ENCODE measurements at places on chromosomes 5 and 9.

DNA sequence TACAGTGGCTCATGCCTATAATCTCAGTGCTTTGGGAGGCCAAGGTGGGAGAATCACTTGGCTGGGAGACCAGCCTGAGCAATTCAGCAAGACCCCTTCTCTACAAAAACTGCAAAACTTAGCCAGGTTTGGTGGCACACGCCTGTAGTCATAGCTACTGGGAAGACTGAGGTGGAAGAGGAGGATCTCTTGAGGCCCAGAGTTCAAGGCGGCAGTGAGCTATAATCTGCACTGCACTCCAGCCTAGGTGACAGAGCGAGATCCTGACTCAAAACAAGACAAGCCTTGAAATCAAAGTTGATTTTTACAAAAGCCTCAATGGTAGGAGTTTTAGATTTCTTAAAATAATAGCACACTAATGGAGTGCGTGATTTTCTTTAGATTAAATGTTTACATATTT is 14.6 kb downstream of the UBE2D2 start:
- no peaks in the 10 kb centered on the region for H3K27me3 ChIP-seq
- no peak overlapping the region for H3K4me3 ChIP-seq
- peaks cover 41% of the 10 kb centered on the region for H3K4me1 ChIP-seq
- no peak overlapping the region for H3K27ac ChIP-seq

DNA sequence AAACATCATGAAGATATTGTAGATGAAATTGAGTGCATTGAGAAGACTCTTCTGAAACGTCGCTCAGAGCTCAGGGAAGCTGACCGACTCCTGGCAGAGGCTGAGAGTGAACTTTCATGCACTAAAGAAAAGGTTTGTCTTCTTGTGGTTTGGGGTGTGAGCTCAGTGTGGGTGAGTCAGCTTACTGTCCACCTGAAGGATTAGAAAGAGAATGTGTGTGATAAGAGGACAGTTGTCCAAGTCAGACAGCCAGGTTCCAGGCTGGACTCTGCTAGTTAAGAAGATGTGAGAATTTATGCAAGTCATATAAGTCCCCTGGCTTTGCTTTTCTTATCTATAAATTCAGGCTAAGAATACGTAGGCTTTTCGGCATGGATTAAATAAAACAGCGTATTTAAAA is 46.9 kb downstream of the RAB14 start:
- no peak overlapping the region for H3K4me3 ChIP-seq
- no peak overlapping the region for H3K27ac ChIP-seq
- H3K27me3 ChIP-seq, result no peaks in the 10 kb centered on the region
- no peaks in the 10 kb centered on the region for H3K4me1 ChIP-seq
- no peak for DNase-seq
- peaks cover 59% of the 10 kb centered on the region for H3K36me3 ChIP-seq

DNA sequence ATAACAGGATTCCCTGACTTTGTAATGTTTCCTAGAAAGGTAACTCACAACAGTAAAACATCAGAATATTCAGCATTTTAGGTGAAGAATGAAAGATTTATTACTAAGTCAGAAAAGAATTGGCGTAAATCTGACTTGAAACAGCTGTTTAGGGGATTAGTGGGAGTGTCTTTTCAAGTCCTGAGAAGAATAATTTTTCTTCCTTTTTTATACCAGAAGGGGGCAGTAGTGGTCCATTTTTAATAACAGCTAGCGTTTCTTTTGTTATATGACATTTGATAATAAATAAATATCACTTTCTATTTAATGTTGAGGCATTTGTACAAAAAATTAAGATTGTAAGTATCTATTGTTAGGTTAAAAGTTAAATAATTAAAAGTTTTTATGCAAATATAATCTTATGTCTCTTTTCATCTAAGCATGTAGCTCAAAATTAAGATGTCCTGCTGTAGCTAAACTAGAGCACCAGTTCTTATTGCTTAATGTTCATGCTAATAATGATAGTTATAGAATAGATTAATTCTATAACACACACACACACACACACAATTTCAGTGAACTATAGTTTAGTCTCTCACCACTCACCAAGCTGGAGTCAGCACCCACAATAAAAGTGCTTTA is 258.7 kb upstream of the ARRDC3 start:
- H3K4me1 ChIP-seq, result no peaks in the 10 kb centered on the region
- H3K4me3 ChIP-seq, result no peak overlapping the region
- no peak for DNase-seq
- H3K27ac ChIP-seq, result no peak overlapping the region
- H3K27me3 ChIP-seq, result no peaks in the 10 kb centered on the region

GRCh38 chr5:53557386-53557785 is 3.1 kb upstream of the NDUFS4 start:
- DNase-seq, result no peak
- H3K36me3 ChIP-seq, result no peaks in the 10 kb centered on the region
- peaks cover 3% of the 10 kb centered on the region for H3K27me3 ChIP-seq
- peaks cover 22% of the 10 kb centered on the region for H3K4me1 ChIP-seq
- no peak overlapping the region for H3K4me3 ChIP-seq
- no peak overlapping the region for H3K27ac ChIP-seq

DNA sequence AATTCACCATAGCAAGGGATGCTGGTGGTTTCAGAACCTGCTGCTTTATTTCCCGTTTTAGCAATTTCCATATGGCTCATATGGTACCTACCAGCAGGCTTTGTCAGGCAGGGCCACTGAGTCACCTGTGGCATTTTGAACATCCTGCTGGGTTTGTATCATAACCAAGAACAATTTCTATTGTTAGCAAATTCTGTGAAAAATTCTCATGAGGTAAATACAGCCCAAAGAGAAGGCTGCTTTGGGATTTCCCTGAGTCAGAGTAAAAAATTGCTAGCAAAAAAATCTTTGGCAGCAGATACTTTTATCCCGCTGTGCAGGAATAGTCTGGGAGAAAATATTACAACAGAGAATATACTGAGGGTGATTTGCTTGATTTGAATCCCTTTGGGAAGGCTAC is 52.7 kb downstream of the PRR16 start:
- H3K27me3 ChIP-seq, result no peaks in the 10 kb centered on the region
- no peak overlapping the region for H3K4me3 ChIP-seq
- no peaks in the 10 kb centered on the region for H3K4me1 ChIP-seq
- no peak overlapping the region for H3K27ac ChIP-seq
- no peaks in the 10 kb centered on the region for H3K36me3 ChIP-seq
- no peak for DNase-seq

DNA sequence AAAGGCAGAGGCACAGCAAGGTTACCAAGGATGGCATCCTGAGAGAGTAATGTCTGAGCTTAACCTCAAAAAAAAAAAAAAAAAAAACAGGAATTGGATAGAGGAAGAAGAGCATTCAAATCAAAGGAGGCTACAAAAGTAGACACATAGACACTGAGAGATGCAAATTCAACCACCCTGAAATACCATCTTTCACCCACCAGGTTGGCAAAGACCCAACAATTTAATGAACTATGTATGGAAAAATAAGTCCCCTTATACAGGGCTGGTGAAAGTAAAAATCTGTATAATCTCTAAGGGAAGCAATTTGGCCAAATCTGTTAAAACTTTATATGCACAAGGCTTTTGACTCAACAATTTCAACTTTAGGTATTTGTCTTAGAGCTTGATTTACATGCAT is 4.9 kb downstream of the NADK2 start:
- DNase-seq, result no peak
- peaks cover 23% of the 10 kb centered on the region for H3K4me1 ChIP-seq
- no peak overlapping the region for H3K4me3 ChIP-seq
- no peaks in the 10 kb centered on the region for H3K27me3 ChIP-seq
- no peak overlapping the region for H3K27ac ChIP-seq

- H3K36me3 ChIP-seq, result no peaks in the 10 kb centered on the region
- H3K4me1 ChIP-seq, result no peaks in the 10 kb centered on the region
- peaks cover 8% of the 10 kb centered on the region for H3K27me3 ChIP-seq
- no peak overlapping the region for H3K27ac ChIP-seq
Measured at GRCh38 chr5:175889910-175890684, 18.7 kb downstream of the CPLX2 start.

DNA sequence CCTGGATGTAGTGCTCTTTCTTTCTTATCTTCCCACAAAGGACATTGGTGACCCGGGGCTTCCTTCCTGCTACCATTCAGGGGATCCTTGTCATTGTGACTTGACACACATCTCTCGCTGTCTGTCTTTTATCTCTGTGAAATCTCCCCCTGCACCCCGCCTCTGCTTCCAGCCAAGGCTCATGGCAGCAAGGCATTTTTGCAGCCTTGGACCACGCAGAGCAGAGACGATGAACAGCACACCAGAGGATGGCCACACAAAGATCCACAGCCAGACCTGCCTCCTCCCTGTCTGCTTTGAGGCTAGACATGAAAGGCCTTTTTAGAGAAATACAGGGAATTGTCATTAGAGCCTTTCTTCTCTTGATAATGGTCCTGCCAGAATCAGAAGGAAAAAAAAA is 549.1 kb downstream of the CDK5RAP2 start:
- H3K27ac ChIP-seq, result no peak overlapping the region
- DNase-seq, result no peak
- H3K27me3 ChIP-seq, result no peaks in the 10 kb centered on the region
- H3K4me3 ChIP-seq, result no peak overlapping the region

GRCh38 chr9:23826120-23826629 is at the start of gene ELAVL2:
Gene ELAVL2, minus strand, starts transcription at chr9:23826240. Its CDS starts 64,006 bp downstream, at chr9:23762234.
- H3K27ac ChIP-seq, result no peak within 1 kb of the TSS
- peaks cover 53% of the 10 kb centered on the region for H3K4me1 ChIP-seq
- peaks cover 77% of the 10 kb centered on the region for H3K27me3 ChIP-seq
- H3K4me3 ChIP-seq, result peak within 1 kb of the TSS; percentile 53
- H3K36me3 ChIP-seq, result no peaks in the 10 kb centered on the region
- peak; percentile 91 for DNase-seq

DNA sequence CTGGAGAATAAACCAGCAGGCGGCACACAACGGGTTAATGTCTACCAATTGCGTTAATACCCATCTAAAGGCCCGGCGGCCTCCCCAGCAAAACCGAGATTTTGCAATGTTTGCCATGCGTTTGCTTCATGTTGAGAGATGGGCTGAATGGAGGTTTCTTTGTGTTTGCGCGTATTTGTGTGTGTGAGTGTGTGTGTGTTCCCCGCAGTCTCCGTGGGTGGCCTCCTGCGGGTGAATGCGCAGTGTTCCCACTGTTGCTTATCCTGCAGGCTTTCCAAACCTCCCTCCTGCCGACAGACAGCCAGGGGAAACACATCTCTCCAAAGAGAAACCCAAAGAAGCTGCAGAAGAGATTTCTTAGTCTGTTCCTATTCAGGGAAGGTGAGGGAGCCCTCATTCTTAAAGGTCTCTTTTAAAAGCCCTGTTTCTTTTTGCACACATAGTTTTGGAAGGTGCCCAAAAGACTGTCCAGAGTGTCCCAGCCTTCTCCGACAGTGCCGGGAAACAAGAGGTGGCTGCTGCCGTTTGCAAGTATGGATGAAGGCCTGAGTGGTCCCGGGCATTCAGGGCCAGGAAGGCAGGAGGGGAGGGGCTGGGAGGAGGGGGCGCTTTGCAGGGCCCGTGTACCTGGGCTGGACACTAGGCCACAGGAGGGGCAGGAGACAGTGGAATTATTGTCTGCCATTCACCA is 103.8 kb upstream of the ERCC6L2 start:
- H3K4me3 ChIP-seq, result no peak overlapping the region
- H3K4me1 ChIP-seq, result peaks cover 17% of the 10 kb centered on the region
- H3K36me3 ChIP-seq, result no peaks in the 10 kb centered on the region
- H3K27ac ChIP-seq, result no peak overlapping the region
- no peaks in the 10 kb centered on the region for H3K27me3 ChIP-seq
- DNase-seq, result no peak

- H3K27ac ChIP-seq, result no peak overlapping the region
- DNase-seq, result no peak
- no peaks in the 10 kb centered on the region for H3K27me3 ChIP-seq
- no peaks in the 10 kb centered on the region for H3K4me1 ChIP-seq
- no peak overlapping the region for H3K4me3 ChIP-seq
Measured at GRCh38 chr9:95171596-95171995, 145.9 kb downstream of the FANCC start.

DNA sequence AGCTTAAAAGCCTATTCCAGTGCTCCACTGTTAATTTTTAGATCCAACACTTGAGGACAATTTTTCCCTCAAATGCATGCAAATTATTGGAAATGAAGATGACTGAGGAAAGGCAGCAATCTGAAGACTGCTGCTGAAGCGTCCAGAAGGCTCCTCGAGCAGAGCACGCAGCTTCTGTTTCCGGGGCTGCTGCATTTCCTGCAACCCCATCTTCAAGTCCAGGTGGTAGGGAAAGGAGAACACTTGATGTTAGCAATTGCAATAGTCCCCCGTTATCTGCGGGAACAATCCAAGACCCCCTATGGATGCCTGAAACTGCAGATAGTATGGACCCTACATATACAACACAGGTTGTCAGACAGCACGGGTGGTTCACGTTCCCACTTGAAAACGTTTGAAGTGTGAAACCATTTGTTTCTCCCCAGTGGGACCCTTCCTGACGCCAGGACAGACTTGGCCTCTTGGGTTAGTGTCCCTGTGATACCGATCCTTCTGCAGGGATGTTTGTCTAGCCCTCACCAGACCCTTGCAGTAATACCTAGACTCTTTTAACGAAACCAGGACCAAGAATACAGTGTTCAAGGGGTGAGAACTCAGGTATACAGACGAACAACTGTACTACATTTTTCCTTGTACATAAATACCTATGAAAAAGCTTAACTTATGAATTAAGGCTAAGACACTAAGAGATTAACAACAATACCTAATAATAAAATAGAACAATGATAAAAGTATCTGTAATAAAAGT is 152.3 kb downstream of the HSD17B3 start:
- H3K27ac ChIP-seq, result no peak overlapping the region
- DNase-seq, result no peak
- no peaks in the 10 kb centered on the region for H3K27me3 ChIP-seq
- H3K4me3 ChIP-seq, result no peak overlapping the region

- DNase-seq, result no peak
- peaks cover 3% of the 10 kb centered on the region for H3K27me3 ChIP-seq
- H3K27ac ChIP-seq, result no peak overlapping the region
- H3K36me3 ChIP-seq, result no peaks in the 10 kb centered on the region
- H3K4me3 ChIP-seq, result no peak overlapping the region
- peaks cover 9% of the 10 kb centered on the region for H3K4me1 ChIP-seq
Measured at GRCh38 chr9:73270967-73271721, 119.5 kb downstream of the ANXA1 start.

- H3K4me3 ChIP-seq, result no peak overlapping the region
- DNase-seq, result no peak
- H3K36me3 ChIP-seq, result no peaks in the 10 kb centered on the region
- no peaks in the 10 kb centered on the region for H3K4me1 ChIP-seq
Measured at GRCh38 chr5:40479939-40480338, 199.8 kb upstream of the PTGER4 start.

DNA sequence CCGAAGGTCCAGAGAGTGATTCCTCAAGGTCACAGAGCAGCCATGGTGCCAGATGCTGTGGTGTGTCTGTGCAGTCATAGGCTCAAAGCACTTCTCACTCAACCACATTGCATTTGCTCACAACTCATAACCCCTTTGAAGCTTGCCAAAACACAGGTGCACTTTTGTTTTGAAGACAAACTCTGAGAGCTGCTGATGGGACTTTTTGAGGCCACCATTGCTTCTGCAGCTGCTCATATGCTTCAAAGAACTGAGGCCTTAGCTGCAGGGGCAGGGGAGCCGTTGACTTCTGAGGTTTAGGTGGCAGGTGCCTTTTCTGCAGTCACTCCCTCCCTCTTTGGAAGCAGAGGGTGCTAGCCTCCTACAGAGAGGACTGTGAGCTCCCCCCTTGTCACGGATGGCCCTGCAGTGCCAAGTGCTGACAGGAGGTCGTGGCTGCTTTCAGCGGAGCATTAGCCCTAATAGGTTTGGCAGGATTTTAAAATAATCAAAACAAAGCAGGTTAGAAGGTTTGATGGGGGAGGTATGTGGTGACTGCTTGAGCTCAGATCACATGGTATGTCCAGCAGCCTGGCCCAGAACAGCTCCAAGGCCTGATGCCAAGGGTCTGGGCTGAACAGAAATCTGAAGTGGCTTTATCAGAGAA is 232.1 kb downstream of the MAN2A1 start:
- no peaks in the 10 kb centered on the region for H3K4me1 ChIP-seq
- no peak overlapping the region for H3K4me3 ChIP-seq
- no peaks in the 10 kb centered on the region for H3K36me3 ChIP-seq
- DNase-seq, result no peak
- H3K27ac ChIP-seq, result no peak overlapping the region
- no peaks in the 10 kb centered on the region for H3K27me3 ChIP-seq
